Muscle of leg (tissue), 16 donors: ENCODE measurements at places on chromosomes 5 and 9.

- no peak for DNase-seq
Measured at GRCh38 chr5:41112486-41113455, 41.6 kb upstream of the MROH2B start.

GRCh38 chr5:83118471-83118870 is 41.1 kb downstream of the XRCC4 start:
- DNase-seq: no peak

GRCh38 chr5:153456354-153456753 is 34.1 kb upstream of the GRIA1 start:
- no peak for DNase-seq

- DNase-seq: no peak
Measured at GRCh38 chr5:103444333-103445038, 118.1 kb downstream of the NUDT12 start.

DNA sequence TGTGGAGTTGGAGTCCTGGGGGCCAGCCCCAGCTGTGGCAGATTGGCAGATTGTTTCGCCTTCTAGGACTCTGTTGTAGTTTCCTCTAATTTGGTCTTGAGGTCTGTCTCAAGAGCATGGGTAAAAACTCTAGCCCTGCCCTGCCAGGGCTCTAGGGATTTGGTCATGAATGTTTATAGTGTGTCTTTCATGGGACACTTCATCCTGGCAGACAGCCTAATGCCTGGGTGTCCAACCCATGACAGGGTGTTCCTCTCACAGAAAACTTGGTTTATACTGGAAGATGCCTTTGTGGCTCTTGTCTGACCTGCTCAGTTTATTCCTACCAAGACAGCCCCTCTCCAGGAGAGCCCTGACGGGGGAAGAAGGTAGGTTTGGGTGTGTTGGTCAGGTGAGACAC is 45.5 kb downstream of the GALNT12 start:
- no peak for DNase-seq

DNA sequence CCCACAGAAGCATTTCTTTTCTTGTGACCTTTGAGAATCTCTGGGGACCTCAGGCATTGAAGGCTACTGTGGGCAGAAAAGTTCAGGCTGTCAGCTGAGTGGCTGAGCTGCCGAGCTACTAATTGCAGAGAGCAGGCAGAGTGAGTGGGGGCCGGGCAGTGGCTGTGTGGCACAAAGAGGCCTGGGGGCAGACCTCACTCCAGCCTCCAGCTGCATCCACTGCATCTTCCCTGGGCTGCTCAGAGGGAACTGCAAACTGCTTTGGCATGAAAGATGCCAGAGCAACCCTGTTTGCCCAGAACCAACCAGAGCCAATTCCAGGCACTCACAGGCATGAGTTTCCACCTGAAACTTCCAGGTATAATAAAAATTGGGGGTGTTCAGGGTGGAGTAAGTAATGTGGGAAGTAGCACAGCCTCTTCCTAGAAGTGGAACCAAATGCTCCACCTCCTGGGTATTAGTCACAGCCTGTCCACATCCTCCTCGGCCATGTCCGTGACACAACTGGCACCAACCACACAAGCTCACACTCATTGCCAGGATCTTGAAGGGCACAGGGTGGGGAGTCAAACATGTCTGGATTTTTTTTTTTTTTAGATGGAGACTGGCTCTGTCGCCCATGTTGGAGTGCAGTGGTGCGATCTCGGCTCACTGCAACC is 548.9 kb downstream of the BNC2 start:
- DNase-seq: no peak

DNA sequence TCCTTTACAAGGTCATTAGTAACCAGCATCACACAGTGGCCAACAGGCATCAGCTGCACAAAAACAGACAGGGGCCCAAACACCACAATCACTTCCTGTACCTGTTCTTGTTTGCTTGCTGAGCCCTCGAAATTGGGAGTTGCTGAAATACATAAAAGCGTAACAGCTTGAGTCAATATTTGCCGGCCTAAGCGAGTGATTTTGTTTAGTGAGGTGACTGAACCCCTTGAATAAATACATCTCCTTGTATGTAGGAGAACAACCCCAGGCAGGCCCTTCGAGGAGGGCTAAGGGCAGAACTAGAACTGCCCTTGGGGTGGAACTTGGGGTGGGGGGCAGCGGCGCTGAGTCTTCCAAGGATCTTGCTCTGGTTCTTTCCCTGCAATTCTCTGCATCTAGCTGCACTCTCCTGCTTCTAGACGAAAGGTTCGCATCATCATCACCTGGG is 502.5 kb downstream of the RASEF start:
- no peak for DNase-seq

GRCh38 chr5:179534431-179534830 is 15.9 kb upstream of the RUFY1 start:
- no peak for DNase-seq

GRCh38 chr5:1855075-1855474 is 27.6 kb downstream of the IRX4 start:
- no peak for DNase-seq

GRCh38 chr5:92923885-92924284 is 657.1 kb downstream of the NR2F1-AS1 start:
- DNase-seq: no peak

GRCh38 chr9:124340219-124341069 is 74.8 kb downstream of the PSMB7 start:
- peak; percentile 56 for DNase-seq

- DNase-seq: peak; percentile 32
Measured at GRCh38 chr5:96896806-96897205, 20.5 kb downstream of the ERAP2 start.

DNA sequence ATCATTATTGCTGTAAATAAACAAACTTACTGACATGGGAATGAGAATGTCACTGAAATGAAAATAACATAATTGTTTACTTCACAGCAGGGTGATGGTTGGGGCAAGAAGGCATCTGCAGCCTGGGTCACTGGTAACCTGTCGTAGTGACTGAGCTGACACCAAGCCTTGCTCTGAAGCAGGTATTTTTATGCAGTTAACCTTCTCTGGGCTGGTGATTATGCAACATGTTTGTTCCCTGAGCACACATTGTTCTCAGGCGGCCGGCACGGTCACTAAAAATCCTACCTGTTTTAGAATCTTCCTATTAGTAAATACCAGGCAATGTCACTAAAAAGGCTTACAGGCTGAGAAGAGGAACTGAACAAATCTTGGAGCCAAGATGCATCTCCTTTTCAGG is 157.7 kb upstream of the NR3C1 start:
- DNase-seq: no peak

DNA sequence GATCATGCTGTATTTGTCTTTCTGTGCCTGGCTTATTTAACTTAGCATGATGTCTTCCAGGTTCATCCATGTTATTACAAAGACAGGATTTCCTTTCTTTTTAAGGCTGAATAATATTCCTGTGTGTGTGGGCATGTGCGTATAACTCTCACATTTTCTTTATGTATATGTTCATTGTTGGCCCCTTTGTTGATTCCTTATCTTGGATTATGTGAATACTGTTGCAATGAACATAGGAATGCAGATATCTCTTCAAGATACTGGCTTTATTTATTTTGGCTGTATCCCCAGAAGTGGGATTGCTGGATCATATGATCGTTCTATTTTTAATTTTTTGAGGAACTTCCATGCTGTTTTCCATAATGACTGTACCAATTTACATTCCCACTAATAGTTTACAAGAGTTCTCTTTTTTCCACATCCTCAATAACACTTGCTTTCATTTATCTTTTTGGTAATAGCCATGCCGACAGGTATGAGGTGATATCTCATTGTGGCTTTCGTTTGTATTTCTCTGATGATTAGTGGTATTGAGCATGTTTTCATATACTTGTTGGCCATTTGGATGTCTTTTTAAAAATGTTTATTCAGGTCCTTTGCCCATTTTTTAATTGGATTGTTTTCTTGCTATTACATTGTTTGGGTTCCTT is 38.0 kb downstream of the CREBRF start:
- peak; percentile 49 for DNase-seq

GRCh38 chr9:21317956-21318923 is 13.1 kb upstream of the IFNA5 start:
- DNase-seq: peak; percentile 69

DNA sequence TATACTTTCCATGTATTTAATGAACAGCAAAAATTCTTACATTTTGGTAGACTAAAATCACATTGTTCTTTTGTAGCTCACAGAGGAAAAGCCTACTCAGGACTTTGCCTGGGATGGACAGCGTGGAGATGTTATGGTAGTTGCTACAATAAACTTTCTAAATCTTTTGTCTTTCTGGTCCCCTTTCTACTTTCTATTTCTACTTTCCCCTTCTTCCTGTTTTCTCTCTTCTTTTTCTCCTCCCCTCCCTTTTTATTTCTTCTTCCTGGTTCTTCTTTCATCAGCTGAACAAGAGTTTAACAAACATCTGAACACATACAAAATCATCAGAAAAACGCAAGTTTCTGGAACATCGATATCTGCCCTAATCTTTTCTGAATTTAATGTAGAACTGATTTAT is 15.6 kb upstream of the GDNF start:
- DNase-seq: no peak

DNA sequence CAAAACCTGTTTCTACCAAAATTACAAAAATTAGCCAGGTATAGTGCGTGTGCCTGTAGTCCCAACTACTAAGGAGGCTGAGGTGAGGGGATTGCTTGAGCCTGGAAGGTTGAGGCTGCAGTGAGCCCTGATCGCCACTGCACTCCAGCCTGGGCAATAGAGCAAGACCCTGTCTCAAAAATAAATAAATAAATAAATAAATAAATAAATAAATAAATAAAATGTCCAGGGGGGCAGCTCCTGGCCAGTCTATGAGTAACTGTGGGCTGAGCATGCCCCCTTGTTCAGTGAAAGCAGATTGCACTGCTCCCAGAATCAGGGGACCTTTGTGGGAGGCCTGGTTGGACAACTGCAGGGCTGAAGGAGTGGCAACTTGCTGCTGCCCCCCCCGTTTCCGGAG is 62.7 kb downstream of the PDE6A start:
- DNase-seq: no peak

GRCh38 chr5:111135946-111136345 is 43.8 kb downstream of the WDR36 start:
- no peak for DNase-seq

DNA sequence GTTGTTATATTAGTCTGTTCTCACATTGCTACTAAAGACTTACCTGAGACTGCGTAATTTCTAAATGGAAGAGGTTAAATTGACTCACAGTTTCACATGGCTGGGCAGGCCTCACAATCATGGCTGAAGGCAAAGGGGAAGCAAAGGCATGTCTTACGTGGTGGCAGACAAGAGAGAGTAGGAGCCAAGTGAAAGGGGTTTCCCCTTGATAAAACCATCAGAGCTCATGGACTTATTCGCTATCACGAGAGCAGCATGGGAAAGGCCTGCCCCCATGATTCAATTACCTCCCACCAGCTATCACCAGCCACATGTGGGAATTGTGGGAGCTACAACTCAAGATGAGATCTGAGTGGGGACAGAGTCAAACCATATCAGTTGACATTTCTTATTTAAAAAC is 374.5 kb upstream of the RORB start:
- DNase-seq: no peak

DNA sequence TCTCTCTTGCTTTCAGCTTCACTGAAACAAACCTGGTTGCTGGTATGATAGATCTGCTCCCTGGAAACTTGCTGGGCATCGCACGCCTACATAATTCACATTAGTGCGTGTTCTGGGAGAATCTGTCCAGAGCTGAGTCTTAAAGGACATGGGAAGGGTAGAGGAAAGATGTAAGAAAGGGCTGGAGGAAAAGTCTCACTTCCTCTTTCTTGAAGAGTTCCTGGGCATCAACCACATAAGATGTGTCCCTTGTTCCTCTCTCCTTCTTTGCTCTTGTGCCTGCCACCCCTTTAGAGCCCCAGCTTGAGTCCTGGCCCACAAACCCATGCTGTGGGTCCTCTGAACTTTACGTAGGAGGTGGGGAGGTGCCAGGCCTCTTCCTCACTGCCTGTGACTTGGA is 205.3 kb upstream of the PANK3 start:
- no peak for DNase-seq

DNA sequence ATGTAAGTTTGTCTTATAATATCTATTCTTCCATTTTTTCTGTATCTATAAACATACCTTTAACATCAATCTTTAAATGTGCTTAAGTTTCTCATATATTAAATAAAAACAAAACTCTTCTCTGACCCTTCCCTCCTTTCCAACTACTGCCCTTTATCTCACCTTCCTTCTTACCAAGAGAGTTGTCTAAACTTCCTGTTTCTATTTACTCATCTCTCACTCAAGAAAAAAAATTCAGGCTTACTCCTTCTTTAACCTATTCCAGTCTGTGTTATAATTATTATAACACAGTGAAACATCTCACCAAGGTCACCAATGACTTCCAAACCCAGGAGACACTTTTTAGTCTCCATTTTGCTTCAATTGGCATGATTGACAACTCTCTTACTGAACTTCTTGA is 140.9 kb downstream of the CCDC171 start:
- no peak for DNase-seq

DNA sequence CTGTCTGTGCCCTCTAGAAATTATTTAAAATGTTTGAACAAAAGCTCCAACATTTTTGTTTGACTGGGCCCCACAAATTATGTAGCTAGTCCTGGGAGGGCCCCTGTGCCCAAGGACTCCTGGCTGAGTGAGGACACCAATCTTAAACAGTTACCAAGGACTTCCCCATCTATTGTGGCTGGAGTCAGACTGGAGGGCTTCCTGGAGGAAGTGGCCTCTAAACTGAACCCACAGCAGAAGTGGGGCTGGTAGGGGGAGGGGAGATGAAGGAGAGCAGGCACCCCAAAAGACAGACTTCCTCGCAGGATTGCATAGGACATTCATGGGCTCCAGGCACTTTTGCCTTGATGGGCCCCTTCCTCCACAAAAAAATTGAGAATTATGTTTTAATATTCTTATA is 8.1 kb downstream of the ADAMTS13 start:
- DNase-seq: no peak

- no peak for DNase-seq
Measured at GRCh38 chr5:113641715-113642114, 128.2 kb downstream of the YTHDC2 start.

DNA sequence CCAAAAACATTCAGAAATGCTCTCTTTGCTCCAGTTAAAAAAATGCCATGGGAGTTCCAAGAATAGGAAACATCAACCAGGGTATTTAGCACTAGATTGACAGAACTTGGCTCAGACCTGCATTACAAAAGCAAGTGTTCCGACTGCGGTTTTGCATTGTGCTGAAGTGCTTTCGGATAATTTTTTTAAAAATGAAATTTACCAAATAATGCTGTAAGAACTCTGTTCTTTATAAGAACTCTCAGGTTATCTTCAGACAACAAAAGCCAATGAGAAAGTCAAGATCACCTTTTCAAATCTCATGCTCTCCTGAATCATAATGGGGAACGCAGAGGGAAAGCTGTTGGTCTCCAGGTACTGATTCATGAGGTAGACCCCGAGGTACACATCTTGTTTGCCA is 483 bp upstream of the PLPP6 start:
- DNase-seq: no peak

DNA sequence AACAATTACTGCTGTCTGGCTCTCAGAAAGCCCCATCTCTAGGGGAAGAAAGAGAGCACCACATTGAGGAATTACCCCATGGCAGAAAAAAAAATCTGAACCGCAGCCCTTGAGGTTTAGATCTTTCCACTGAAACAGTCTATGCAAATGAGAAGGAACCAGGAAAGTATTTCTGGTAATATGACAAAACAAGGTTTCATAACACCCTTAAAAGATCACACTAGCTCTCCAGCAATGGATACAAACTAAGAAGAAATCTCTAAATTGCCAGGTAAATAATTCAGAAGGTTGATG is 427.1 kb downstream of the PRELID2 start:
- DNase-seq: no peak

GRCh38 chr5:144173766-144174165 is 3.1 kb downstream of the KCTD16 start:
- no peak for DNase-seq
